ENCODE measurements at places on chromosomes 5 and 9.

DNA sequence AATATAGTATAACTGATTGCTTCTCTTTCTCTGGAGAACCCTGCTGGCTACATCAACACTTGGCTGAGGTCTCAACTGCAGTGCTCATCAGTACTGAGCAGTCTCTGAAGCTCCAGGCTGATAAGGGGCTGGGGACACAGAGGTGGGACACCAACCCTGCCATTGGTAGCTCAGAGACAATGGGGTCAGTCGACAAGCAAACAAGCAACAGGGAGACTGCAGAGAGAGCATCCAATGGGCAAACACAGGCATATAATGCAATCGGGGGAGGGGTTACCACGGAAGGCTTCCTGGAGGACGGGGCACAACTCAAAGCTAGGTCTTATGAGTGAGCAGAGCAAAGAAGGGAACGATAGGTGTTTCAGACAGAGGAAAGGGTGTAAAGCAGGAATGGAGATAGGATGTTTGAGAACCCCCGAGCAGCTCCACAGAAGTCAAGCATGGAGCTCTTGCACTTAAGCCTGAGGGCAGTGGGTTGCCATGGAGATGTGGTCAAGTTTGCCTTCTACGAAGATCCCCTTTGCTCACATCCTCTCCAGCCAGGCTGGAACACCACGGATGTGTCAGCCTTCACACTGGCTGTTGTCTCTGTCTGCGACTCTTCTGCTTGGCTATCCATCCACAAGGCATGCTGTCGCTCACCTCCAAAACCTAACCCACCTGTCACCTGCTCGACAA, 21.5 kb upstream of the AKNA start:
- no peak for DNase-seq

DNA sequence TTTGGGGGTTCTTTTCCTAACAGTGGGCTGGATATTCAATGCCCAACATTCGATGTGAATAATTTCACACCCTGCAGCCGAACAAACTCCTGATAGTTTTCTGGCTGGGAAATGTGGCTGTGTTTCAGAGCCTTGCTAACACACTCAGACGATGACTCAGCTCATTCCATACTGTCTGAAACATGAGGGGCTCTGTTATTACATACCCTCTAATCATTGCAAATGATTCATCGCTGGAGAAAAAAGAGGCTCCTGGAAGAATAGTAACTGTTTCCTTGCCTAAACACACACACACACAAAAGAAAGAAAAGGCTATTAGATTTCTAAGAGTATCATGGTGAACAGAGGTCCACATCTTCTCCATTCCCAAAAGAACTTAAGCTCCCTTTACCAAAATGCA, 75.8 kb downstream of the OXCT1 start:
- DNase-seq, result no peak

DNA sequence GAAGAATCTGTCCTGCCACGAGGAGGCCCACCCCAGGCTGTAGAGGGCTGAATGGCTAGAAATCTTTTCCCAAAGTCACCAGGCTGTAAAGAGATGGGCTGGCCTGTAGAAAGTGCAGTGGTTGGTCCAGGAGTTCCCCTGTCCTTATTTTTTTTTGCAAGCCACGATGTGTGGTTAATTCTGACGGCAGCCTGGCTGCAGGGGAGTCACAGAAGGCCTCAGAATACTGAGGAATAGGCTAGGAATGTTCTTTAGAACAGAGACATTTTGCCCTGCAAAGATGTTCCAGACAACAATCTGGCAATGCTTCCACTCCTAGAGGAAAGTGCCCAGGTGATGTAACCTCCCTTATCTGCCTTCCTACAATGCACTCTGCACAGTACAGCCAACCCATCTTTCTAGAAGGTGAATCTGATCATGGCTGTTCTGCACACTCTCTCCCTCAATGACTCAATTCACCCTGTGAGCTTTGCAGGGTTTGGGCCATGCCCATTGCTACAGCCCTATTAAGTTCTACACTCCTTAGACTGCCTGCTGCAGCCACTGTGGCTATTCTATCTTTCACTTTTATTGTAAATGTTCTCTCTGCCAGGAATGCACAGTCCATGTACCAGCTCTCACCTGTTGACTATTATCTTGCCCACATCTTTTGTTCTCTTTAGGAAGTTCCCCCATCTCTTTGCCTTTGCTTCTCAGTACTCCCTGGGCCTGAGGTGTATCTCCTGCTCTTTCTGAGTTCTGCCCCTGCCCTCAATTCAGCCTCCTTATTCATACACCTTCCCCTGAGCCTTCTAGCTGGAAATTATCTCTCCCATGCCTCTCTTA, 377.8 kb upstream of the CLINT1 start:
- DNase-seq, result no peak

GRCh38 chr9:127036437-127036836, 86.0 kb downstream of the ANGPTL2 start:
- no peak for DNase-seq

DNA sequence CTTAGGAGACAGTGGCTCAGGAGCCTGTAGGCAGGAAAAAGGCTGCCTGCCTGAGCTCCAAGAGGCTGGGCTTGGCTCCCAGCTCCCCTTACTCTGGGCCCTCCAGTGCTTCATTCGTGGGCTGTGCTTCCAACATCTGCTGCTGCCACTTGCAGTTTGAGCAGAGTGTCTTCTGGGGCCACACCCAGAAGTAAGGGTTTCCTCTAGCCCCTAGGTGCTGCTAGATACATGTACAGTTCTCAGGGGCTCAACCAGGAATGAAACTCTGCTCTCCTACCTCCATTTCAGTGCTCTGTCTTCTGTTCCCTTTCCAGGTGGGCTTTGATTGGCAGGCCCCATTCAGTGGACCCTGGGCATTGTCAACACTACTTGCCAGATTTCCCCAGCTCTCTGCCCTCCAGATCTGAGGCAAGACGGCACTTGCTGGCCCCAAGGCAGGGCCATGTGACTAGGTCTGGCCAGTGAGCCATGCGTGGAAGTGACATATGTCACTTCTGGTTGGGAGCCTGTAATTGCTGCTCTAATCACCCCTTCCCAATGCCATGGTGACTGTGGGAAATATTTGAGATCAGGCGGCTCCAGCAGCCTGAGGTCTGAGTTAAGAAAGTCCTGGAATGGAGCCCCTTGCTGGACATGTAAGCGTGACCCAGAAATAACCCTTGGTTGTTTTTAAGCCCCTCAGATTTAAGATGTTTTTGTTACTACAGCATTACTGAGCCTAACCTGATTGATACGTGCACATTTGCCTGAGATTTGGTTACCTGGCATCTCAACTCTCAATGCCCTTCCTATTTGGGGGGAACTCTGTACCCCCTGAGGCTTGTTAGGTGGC, 9.4 kb upstream of the BOD1 start:
- DNase-seq, result no peak

- DNase-seq, result no peak
Observed at GRCh38 chr9:78196258-78196657, 39.6 kb upstream of the CEP78 start.

DNA sequence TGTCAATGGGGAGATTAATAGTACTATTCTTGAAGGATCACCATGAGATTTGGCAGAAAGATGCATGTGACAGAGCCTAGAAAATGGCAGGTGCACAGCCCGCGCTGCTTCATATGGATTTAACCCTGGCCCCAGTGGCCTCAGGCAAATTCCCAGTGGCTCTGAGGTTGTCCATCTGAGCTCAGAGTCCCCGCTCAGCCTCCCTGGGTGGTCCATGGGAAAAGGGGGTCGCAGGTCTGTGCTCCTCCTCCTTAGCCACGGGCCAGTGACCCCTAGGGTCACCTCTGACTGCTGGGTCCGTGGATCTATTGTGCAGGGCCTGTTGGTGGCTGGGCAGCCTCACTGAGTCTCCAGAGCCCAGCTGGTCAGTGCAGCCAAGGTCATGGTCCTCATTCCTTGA, 93.3 kb upstream of the BOD1 start:
- no peak for DNase-seq

DNA sequence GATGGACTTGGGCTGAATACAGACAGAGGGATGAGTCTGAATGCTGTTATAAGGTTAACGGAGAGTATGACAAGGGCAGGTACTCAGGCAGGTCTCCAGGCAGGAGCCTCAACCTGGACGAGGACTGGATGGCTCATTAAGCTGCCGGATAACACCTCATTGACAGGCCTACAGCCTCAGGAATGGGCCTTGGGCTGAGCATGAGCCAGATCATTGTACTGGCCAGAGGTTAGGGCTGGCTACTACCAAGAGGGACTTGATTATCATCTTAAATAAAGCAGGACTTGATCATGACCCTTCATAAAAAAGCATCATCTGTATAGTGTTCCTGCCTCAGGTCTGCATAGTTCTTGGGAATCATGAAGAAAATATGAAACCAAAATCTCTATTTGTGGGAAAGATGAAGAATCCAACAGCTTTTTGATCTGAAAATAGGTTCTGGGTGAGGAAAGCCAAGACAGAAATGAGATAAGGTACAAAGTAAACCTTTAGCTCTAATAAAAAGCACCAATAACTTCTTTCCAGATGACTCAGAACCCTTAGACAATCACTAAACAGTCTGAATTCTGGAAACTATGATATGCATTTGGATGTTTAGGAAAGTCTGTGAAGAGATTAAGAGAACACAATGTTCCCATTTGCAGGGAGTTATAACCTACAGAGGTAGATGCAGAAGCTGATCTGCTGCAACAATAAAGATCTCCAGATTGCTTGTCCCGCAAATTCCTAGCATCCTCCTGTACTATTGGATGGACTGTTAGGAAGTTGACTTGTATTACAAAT, 343.1 kb downstream of the CTNND2 start:
- DNase-seq, result no peak

DNA sequence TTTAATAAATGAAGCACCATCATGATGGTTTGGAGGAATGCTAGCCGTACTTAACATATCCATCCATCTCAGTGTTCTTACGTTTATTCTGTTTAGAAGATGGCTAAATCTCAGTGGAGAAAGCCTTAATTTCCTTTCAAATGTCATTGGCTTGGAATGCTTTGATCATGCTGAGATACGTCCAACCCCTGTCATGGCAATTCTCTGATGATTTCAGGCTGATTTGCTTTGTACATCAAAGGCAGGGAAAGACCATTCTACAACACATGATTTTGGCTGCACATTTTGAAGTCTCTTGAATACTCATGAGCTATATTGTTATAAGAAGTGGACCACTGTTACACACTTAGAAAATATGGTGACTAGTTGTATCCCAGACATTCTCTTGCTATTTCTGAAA, 1048.4 kb downstream of the MAT2B start:
- DNase-seq, result no peak

- no peak for DNase-seq
Observed at GRCh38 chr5:76468635-76469425, 65.7 kb downstream of the IQGAP2 start.

GRCh38 chr5:123611406-123611709, 99.4 kb downstream of the CSNK1G3 start:
- no peak for DNase-seq

DNA sequence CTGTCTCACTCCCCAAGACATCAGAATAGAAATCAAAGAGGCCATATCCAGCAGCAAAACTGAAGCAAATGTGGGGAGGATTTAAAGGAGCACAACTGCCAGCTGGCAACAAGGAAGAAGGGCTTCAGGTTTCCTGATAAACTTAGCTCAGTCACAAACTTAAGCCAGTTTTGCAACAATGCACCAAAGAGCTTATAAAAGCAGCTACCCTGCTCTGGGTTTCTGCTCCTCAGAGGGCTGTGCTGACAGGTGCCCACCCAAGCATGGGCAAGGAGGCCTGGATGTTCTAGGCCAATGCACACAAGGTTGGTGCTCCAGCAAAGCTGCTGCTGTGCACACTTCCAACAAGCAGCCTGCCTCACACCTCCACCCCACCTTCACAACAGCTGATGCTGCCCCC, 132.9 kb downstream of the SIL1 start:
- DNase-seq, result no peak

DNA sequence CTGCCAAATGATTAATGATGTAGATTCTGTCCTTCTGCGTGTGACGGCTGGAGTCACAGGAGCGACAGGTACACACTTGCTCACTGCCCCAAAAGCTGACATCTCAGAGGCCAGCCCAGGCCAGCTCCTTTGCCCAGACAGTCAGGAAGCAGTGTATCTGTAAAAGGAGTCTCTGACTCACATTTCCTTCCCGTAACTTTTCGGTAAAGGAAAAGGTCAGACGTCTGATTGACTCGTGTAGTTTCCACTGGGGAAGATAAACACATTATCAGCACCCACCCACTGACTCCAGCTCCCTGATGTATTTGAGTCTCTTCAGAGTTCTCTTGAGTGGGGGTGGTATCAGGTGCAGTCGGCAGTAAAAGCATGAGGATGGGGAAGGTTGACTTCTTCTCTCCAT, 64.4 kb upstream of the WWC1 start:
- no peak for DNase-seq

- DNase-seq, result no peak
Observed at GRCh38 chr9:98807814-98808195, 335 bp downstream of the GALNT12 start.

GRCh38 chr9:34272101-34272541, 56.9 kb downstream of the KIF24 start:
- DNase-seq, result no peak

DNA sequence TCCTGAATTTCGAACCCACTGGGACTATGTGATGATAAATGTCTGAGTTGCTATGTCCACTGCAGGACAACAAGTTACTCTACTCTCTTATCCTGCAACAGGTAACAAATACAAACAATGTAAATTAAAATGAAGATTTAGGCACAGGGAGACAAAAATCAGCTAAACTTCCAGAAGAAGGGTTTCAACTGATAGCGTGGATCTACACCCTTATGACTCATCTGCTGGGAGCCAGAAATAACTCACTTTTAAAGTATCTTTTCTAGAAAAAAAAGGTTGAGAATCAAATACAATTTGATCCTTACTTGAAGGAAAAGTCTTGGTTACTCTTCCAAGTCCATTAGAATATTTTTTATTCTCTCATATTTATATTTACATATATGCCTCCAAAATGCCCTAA, 21.4 kb downstream of the PJA2 start:
- no peak for DNase-seq

DNA sequence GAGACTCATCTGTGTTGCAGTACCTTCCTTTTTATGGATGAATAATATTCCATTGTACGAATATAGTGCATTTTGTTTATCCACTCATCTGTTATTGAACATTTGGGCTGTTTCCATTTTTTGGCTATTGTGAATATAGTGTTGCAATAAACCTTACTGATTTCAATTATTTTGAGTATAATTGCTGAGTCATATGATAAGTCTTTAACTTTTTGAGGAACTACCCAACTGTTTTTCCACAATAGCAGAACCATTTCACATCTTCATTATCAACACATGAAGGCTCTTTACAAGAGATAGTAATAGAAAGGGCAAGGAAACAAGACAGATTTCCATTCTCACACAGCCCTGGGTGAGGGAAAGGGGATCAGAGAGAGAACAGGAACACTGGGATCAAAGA, 329.2 kb downstream of the RAB3C start:
- DNase-seq, result no peak
